ENCODE measurements at places on chromosomes 5 and 9.
A peak's percentile ranks its signal among the peaks of the same experiment; 100 is the strongest.

GRCh38 chr5:57493034-57493433 lies 10.4 kb upstream of the ACTBL2 start:
- no peak for DNase-seq

DNA sequence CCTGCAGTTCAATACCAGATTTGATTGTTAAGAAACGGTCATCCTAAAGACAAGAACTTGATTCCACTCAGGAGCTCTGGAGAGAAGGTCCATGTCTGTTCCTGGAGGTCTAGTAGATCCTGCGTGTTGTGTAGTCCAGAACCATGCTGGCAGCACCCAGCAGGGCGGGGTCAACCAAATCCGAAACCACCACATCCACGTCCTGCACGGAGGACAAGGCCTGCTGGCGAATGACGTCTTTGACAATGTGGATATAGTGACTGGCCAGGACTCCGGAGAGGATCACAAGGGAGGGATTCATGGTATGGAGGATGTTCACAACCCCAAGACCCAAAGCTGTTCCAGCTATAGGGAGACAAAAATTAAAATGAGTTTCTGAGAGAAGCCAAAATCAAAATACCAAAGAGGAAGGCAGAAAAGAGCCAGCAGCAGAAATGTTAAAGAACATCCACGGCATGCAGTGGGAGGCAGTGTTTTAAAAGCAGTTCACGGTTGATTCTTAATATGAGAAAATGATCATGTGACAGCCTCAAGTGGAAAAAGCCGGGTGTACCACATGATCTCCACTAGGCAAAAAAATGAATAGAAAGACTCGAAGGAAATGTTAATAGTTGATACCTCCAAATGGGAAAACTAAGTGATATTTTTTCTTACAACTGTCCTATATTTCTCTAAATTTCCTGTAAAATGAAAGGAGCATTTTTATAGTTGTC lies 26.7 kb downstream of the CLTA start:
- no peak for DNase-seq

DNA sequence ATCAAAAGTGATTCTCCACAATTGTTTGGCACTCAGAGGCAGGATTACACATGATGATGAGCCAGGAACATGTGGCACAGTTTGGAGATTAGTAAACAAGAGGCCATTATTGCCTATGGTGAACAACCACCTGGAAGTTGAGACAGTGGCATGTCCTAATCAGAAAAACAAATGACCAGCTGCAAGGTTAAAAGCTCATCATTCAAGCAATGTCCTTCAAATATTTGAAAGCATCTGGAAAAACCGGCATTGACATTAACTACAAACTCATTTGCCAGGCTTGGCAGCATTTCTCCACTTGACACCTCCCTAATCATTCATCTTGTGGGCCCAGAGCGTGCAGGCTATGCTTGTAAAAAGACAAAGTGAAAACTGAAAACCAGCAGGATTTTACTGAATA lies 80.6 kb upstream of the MEGF10 start:
- DNase-seq, result no peak

- no peak for DNase-seq
Measured at GRCh38 chr5:147751-148150, 43.5 kb upstream of the LRRC14B start.

GRCh38 chr9:91176426-91176825 lies 185.3 kb downstream of the AUH start:
- no peak for DNase-seq

DNA sequence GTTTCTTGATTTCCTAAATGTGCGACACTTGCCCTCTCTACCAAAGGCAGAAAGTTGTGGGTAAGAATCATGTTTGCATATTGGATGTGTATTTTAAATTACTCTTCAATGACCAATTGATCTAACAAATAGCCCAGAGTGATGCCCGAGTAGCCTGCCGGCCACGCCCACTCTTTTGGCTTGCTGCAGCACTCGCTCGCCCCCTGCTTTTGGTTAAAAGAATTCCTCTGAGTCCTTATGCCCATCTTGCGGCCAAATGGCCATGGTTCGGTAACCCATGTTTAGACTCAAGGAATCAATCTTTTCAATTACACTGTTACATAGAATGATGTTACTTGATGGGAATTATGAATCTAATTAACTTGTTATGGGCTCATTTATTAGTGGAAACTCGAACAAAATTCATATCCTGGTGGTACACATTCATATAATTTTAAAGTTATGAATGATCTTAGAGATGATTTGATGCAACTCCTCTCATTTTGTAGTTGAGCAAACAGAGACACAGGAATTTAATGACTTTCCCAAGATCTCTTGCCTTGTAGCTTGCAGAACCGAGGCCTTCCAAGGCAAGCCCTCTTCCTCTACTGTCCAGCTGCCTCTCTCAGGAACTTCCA lies 36.5 kb downstream of the PPIC start:
- peak; percentile 44 for DNase-seq

- peak; percentile 69 for DNase-seq
Measured at GRCh38 chr9:129174724-129175514, 3.1 kb downstream of the IER5L start.

- no peak for DNase-seq
Measured at GRCh38 chr5:175751369-175751768, 93.5 kb downstream of the HRH2 start.

GRCh38 chr5:66417781-66418180 lies 178.4 kb upstream of the MAST4 start:
- no peak for DNase-seq

- DNase-seq, result no peak
Measured at GRCh38 chr9:108125625-108126024, 636.1 kb upstream of the KLF4 start.

GRCh38 chr9:135126451-135127187 lies 39.2 kb downstream of the OLFM1 start:
- DNase-seq, result peak; percentile 76

- no peak for DNase-seq
Measured at GRCh38 chr5:143051244-143052058, 281.3 kb downstream of the ARHGAP26 start.

GRCh38 chr5:83972236-83972635 lies 251.6 kb upstream of the HAPLN1 start:
- no peak for DNase-seq

DNA sequence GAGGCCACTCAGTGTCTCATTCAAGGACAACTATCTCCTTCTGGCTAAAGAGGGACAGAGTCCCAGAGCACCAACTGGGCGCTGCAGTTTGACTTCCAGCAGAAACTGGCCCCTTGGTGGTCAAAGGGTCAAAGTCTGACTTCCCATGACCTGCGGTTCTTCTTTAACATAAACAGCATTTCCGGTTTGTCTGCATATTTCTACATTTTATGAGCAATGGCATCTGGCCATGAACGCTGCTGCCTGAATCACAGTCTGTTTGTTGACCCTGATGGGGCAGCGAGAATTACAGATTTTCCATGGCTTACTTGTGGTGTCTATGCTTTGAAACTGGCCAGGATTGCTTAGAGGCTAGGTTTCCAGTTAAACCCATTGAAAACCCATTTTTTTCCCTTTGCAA lies 1.3 kb downstream of the TNFSF15 start:
- DNase-seq, result no peak

- no peak for DNase-seq
Measured at GRCh38 chr9:119036969-119037368, 332.3 kb downstream of the BRINP1 start.

- DNase-seq, result no peak
Measured at GRCh38 chr5:179333796-179334761, 11.2 kb downstream of the ADAMTS2 start.

- DNase-seq, result peak; percentile 39
Measured at GRCh38 chr9:129995409-129996160, 47.4 kb downstream of the FNBP1 start.

DNA sequence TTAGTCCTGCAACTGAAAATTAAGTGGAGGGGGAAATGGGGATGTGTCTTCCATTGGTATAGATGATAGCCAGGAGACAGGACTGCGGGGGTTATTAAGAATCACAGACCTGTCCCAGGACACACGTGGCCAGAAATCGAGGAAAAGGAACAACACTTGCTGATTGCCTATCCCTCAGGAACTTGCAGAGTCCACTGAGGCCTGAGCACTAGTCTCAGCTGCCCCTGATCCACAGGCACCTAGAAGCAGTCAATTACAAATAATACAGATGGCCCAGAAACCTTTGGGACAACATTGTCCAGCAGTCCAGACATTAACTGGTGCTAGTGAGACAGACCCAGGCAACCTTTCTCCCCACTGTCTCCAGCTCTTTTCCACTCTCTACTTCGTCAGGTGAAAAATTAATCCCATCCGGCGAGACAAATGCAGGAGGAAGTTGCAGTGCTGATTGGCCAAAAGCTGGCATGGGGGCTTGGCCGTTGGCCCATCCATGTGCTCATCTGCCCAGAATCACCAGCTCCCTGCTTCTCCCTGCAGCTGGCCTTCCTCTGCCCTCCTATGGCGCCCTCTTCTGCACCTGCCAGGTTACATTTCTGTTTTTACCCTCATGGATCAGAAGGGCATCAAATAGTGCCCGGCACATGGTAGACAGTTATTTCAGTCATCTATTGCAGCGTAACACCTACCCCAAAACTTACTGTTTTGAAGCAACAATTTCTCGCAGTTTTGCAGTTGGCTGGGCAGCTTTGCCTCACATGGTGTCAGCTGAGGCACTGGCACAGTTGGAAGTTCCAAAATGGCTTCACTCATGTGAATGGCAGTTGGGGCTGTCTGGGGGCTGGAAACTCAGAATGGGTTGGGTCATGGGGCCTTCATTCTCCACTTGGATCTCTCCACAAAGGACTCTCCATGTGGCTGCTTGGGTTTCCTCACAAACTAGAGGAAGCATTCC lies 3.6 kb upstream of the B4GALT1 start:
- no peak for DNase-seq

GRCh38 chr9:124852829-124853531 lies at the start of gene WDR38:
TSS of gene WDR38 (plus strand) at chr9:124853460. CDS start at chr9:124853532, 72 bp downstream.
- peak; percentile 71 for DNase-seq

- no peak for DNase-seq
Measured at GRCh38 chr5:33662722-33663427, 222.1 kb downstream of the TARS1 start.

DNA sequence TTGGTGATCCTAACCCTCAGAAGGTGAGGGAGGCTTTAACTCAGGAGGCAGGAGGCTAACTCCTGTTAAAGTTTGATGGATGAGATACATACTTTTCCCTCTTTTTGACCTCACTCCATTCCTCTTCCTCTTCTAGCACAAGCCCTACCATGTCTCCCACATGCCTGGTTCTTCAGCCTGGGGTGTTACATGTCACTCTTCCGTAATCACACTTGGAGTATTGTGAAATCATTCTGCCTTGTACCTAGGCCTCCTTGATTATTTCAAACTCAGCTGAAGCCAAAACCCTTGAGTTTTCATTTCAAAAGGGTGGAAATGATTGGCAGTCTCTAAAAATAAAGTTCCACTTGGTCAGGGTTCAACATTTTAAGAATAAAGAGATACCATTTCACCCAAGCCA lies 1.8 kb downstream of the PLAC8L1 start:
- DNase-seq, result no peak

GRCh38 chr5:137414112-137414755 lies 84.9 kb downstream of the SPOCK1 start:
- peak; percentile 62 for DNase-seq

GRCh38 chr5:541539-542318 lies 17.5 kb upstream of the SLC9A3 start:
- no peak for DNase-seq

GRCh38 chr5:174596429-174596828 lies 128.0 kb upstream of the MSX2 start:
- no peak for DNase-seq

GRCh38 chr5:165309446-165309845 lies 1804.0 kb downstream of the MAT2B start:
- DNase-seq, result no peak

- no peak for DNase-seq
Measured at GRCh38 chr5:103938146-103938695, 375.6 kb upstream of the NUDT12 start.
